Effector CD4-positive, alpha-beta T cell (primary cell): ENCODE measurements at places on chromosomes 12 and 14.
A peak's percentile ranks its signal among the peaks of the same experiment; 100 is the strongest.

GRCh38 chr12:6061660-6062059, 62.8 kb downstream of the VWF start:
- no peak for DNase-seq

- DNase-seq: no peak
These were observed 67.2 kb downstream of the TESC start for GRCh38 chr12:117031843-117032592.

- no peak for DNase-seq
These were observed 333.9 kb downstream of the CEP128 start for GRCh38 chr14:80607430-80608190.

DNA sequence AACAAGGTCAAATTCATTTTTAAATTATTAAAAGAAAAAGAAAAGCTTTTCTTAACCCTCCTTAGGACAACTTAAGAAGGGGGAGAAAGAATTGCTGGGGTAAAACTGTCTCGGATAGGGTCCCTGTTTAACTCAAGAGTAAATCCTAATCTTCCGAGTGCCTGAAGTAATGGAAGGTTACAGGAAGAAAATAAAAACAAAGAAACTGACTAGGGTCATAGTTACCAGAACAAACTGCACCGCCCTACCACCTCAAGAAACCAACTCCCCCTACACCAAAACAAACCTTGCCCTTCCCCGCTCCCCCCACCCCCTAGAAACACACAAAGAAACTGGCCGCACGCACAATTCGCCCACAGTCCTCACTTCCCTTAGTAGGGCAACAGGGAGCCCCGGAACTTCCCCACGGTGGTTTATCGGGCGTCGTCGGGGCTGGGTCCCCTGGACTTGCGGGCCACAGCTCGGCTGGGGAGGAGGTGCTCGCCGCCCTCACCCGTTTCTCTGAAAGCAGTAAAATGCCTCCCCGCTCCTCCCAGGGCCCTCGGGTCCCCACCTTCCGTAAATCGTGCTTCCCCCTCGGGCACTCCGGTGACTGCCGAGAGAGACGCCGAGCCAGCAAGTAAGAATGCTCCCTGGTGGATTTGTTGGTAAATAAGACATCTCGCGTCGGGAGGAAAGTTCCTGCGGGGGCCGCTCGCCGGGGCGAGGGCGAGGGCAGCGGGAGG, 2.4 kb downstream of the SINHCAF start:
- DNase-seq: peak; percentile 36

GRCh38 chr12:31906557-31907301, 52.5 kb upstream of the RESF1 start:
- no peak for DNase-seq

DNA sequence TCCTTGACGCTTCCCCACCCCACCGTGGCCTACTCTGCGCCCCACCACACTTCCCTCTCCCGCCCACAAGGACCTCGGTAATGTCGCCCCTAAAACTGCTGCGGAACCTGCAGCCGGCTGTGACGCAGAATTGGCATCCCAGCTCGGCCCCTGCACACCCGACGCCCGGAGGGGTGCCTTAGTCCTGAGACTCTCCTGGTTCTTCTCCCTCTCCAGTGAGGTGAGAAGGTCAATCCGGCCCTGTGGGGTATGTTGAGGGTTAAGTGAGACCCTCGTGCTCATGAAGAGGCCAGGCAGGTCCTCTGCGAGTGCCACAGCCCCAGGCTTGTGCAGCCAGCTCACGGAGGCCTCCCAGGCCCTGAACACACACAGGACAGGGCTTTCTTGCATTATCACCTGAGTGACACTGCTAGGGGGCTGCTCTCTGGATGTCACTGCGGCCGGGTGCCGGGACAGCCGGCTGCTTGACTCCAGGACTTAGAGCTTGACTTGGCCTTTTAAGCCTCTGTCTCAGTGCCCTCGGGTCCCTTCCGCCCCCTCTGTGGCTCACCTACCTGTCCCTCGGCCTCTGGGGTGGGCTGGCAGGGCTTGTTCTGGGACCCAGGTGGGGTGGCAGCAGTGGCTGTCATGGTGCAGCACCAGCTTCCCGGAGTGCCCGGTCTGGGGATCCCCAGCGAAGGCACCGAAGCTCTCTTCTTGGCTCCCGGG, 106.9 kb upstream of the C14orf180 start:
- DNase-seq: no peak

- DNase-seq: no peak
These were observed 26.6 kb downstream of the PIGH start for GRCh38 chr14:67573228-67574010.

DNA sequence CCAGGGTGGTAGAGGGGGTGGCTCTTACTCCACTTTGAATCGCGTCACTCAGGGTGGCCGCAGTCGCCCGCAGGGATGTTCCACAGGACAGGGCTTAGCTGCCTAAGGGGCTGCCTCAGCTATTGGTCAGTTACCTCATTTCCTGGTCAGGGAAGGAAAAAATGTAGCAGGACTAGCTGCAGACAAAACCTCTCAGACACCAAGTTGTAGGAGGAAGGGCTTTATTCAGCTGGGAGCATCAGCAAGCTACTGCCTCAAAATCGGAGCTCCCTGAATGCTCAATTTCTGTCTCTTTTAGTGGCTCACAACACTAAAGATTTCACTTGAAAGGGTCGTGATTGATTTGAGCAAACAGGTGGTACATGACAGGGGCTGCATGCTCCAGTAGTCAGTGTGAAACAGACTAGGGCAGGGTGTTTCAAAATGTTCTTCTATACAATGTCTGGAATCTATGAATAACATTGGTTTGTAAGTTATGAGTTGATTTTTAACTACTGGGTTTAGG, 6.4 kb upstream of the CLEC6A start:
- no peak for DNase-seq

DNA sequence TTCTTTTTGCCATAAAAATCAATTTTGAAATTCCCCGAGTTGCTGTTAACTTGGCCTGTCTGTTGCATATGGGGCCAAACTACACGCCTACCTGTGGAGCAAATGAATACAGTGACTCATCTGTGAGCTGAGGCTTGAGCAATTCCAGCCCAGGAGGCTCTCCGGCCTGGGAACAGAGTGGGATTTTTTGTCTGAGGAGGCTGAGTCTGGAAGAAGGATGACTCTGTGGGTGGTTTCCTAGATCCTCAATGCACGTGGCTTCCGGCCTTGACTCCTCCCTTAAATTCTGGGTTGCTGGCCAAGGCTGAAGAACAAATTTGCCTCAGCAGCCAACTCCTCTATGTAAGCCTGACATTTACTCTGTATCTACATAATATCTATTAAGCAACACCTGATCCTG, 124.1 kb downstream of the SSPN start:
- no peak for DNase-seq

- DNase-seq: no peak
These were observed 79.7 kb downstream of the PTPRR start for GRCh38 chr12:70840656-70841350.

DNA sequence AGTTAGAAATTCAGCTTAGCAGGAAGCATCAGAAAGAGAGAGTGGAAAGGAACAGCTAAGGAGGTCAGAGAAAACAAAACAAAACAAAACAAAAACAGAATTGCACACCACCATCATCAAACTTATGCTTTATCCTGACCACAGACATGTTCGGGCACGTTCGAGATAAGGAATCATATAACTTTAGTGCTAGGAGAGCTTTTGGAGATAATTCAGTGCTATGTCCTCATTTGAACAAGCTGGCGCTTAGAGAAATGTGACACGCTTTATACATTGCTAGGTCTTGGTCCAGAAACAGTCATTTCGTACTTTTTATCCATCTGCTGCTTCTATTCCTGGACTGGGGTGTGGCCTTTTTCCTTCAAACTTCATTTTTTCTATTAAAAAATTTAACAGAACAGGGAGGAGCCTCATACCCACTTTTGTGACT, 213.1 kb downstream of the PTPRO start:
- DNase-seq: no peak

GRCh38 chr12:81596558-81596957, 162.6 kb downstream of the PPFIA2 start:
- no peak for DNase-seq
